Stimulated activated CD4-positive, alpha-beta T cell treated with anti-CD3 and anti-CD28 coated beads, TNF-alpha, amount 100 ng/mL, for 24 hours (primary cell): ENCODE measurements at places on chromosomes 2 and 18.

DNA sequence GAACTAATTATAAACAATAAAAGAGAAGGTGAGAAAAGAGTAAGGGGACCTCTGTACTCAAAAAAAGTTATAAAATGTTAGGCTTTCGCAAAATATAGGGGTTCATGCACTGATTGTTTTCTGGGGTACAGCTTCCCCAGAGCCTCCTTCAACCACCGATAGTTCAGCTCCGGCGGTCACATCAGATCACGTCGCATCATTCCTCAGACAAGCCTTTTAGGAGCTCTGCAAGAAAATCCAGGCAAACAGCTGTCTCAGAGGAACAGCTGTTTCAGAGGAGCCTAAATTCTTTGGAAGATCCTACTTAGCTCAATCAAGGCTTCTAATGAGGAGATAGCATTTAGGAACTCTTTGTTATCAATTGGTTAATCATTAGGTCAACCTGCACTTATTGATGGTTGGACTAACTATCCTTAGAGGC is 78.7 kb downstream of the MYCN start:
- DNase-seq = no peak

DNA sequence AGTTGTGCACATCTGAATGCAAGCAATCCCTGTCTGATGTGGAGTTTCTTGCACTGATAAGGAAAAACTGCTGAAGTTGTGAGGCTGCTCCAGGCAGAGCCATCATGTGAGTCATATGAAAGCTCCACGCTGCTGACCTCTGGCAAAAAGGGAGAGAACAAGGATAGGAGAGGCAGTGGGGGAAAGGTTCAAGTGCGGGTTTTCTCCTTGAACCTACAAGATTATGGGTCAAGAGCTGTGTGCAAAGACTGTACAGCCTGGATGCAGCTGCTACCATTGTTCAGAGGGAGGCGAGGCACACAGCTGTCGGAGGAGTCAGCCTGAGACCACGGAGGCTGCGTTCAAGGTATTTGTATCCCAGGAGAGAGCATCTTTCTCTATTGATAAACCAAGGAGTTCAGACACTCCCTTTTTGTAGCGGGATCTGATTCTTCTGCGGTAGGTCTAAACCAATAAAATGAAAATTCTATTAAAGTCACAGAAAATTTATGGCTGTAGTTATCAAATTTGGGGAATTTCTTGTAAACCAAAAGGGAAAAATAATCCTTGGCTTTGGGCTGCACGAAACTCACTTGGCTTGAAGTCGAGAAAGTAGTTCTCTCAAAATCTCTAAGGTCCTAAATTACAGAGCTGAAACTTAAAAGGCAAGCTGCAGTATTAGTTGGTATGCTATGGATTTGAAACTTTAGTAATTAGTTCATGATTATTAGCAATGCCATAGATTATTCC is at the start of gene CDK15:
TSS of gene CDK15 (plus strand) at position 96 of the 729 bp plus-strand sequence. CDS start at position 224, 128 bp downstream.
- DNase-seq = no peak

- DNase-seq = no peak
Measured at GRCh38 chr2:40546439-40547191, 94.7 kb upstream of the SLC8A1 start.

GRCh38 chr2:45984366-45984765 is 312.8 kb upstream of the EPAS1 start:
- no peak for DNase-seq

GRCh38 chr2:237043866-237044265 is 41.8 kb upstream of the COPS8 start:
- DNase-seq = no peak

DNA sequence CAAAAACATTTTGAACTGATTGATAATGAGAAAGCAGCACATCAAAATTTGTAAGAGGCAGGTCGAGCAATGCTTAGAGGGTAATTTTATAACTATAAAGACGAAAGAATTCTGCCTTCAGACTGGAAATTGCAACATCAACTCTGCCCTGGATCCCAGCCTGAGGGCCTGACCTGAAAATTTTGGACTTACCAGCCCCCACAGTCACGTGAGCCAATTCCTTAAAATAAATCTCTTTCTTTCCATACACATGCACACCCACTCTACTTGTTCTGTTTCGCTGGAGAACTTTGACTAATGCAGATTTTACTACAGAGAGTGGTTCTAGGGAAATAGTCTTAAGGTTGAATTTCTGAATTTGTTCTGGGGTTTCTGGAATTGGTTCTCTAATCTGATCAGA is 14.6 kb upstream of the ACOXL start:
- no peak for DNase-seq

GRCh38 chr2:231294571-231295362 is 96.3 kb downstream of the ARMC9 start:
- DNase-seq = no peak

- no peak for DNase-seq
Measured at GRCh38 chr2:70620020-70620419, 66.4 kb upstream of the TGFA start.
